NCI-H2081 (cell line): ENCODE measurements at places on chromosomes 4 and X.

DNA sequence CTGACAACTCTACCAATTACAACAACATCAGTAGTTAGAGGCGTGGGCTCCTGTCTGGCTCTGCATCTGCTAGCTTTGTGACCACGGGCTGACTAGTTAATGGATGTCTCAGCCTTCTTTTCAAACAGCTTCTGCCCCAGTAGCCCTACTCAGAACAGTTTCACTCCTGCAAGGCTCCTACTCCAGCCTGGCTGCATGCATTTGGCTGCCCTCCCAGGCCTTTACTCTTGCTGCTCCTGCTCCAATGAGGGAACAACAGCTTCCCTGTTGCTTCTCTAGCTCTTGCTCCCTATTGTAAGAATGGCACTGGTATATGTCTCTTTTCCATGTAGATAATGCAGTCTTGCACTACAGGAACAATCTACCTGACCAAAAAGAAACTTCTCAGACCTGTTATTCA, 93.3 kb downstream of the TTC29 start:
- no peak for DNase-seq

GRCh38 chr4:10643600-10644425, 40.8 kb downstream of the CLNK start:
- no peak for DNase-seq

- no peak for DNase-seq
Observed at GRCh38 chr4:182688081-182688480, 229.1 kb downstream of the DCTD start.

- no peak for DNase-seq
Observed at GRCh38 chr4:105166066-105166465, 19.4 kb downstream of the TET2 start.

DNA sequence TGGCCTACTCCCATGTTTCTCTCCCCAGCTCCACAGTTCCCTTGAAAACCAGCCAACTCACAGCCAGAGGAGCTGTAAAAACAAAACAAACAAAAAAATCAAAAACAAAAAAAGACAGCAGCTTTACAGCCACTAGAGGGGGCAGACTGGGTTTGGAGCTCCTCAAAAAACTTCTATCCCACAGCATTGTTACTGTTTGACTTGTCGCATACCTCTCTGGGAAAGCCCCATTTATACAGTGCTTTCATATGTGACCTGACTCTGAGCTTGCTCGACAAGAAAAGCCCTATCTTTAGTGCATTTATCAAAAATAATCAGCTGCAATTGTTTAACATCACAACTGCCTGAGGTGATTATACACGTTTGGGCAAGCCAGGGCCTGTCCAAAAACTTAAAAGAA, 21.6 kb downstream of the TSPAN6 start:
- peak; percentile 20 for DNase-seq

- DNase-seq = no peak
Observed at GRCh38 chr4:83716874-83717273, 181.0 kb downstream of the GPAT3 start.

DNA sequence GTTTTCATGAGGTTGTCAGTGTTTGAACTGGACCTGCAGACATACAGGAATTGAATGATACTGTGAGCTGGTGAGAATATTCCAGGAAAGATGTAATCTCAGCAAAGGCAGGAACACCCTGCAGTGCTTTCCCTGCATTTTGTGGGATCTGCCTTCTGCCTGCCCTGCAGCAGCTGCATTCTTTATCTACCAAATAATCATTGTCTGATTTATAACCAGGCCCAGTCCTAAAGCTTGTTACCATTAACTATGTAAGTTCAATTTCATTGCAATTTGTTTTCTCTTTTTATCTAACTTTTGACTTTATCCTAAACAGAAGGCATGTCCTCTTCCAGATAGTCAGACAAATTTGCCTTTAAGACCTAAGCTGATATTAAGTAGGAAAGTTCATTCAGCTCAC, 99.8 kb upstream of the NOCT start:
- DNase-seq = no peak

DNA sequence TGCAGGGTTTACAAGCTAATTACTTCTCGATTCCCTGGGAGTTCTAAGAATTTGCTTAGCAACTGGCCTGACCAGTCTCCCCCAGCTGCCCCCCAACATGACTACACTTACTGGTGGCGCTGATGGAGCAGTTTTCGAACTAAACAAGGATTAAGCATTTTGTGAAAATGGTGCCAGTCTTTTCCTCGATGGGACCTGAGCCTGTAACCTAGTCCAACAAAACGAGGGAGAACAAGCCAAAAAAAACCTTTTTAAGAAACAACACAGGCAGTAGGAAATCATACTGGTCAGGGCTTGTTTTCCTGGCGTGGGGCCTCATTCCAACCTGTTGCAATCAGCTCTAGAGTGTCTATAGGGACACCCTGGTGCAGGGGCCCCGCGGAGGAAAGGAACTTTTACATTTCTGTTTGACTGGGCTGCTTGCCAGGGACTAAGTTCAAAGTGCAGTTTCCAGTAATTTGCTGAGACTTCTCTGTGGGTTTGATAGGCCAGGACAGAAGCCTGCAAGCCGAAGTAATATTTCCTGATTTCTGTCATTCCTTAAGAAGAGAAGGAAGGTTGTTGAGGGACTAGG, 158.7 kb downstream of the SPRY1 start:
- DNase-seq = no peak

GRCh38 chr4:58665649-58666048, 1555.5 kb upstream of the IGFBP7 start:
- DNase-seq = no peak

- no peak for DNase-seq
Observed at GRCh38 chr4:38791010-38791409, 8.2 kb upstream of the TLR10 start.

GRCh38 chrX:45851434-45851991, 650.8 kb upstream of the DIPK2B start:
- DNase-seq = peak; percentile 51

DNA sequence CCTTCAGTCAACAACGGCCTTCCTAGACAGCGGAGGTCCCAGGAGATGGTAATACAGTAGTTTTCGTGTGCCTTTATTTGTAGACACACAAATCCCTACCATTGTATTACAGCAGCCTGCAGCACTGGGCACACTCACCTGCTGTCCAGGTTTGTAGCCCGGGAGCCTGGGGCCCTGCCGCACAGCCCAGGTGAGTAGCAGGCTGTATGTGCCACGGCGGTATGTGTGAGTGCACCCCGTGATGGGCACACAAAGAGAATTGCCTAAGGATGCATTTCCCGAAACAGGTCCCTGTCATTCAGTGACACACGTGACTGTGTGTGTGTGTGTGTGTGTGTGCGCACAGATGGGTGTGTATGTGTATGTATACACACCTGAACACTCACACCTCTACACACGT, 8.1 kb upstream of the SLC25A6 start:
- no peak for DNase-seq

GRCh38 chrX:137427816-137428215, 138.1 kb upstream of the ZIC3 start:
- no peak for DNase-seq

- DNase-seq = no peak
Observed at GRCh38 chr4:36321176-36321575, 39.8 kb downstream of the DTHD1 start.

- DNase-seq = no peak
Observed at GRCh38 chr4:54727346-54727745, 69.6 kb downstream of the KIT start.

DNA sequence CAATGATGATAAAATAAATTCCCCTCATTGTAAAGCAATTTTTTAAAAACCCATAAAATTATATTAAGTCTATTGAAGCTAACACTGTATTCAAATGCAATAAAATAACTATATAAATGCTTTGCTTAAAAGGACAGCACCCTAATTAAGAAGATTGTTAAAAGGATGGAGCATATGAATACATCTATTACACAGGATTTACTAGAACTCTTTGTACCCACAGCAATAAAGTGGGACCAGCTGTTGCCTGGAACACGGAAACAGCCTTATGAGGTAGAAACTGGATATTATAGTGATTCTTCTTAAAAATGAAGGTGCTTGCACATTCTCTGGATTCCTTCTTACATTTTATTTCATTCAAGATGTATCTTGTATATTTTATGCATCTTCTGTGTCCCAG, 298.7 kb upstream of the KLF3 start:
- DNase-seq = no peak
